Brain pericyte (primary cell): ENCODE measurements at places on chromosomes 16 and 17.

DNA sequence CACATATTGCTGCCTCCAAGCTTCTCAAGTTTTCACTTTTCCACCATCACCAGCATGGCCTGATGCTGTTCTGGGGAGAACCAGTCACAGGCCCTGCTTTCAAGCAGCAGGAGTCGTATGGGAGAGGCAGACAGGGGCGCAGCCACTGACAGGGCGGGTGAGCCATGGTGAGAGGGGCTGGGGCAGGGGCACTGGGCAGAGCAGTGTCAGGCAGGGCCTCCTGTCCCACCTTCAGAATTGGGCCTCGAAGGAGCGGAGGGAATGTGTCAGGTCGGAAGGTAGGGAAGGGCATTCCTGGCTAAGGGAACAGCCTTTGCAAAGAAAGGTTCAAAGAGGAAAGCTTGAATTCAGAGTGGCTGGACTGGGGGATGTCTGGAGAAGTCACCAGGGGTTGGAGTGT lies 4.9 kb upstream of the MAP2K3 start:
- no peak for DNase-seq

DNA sequence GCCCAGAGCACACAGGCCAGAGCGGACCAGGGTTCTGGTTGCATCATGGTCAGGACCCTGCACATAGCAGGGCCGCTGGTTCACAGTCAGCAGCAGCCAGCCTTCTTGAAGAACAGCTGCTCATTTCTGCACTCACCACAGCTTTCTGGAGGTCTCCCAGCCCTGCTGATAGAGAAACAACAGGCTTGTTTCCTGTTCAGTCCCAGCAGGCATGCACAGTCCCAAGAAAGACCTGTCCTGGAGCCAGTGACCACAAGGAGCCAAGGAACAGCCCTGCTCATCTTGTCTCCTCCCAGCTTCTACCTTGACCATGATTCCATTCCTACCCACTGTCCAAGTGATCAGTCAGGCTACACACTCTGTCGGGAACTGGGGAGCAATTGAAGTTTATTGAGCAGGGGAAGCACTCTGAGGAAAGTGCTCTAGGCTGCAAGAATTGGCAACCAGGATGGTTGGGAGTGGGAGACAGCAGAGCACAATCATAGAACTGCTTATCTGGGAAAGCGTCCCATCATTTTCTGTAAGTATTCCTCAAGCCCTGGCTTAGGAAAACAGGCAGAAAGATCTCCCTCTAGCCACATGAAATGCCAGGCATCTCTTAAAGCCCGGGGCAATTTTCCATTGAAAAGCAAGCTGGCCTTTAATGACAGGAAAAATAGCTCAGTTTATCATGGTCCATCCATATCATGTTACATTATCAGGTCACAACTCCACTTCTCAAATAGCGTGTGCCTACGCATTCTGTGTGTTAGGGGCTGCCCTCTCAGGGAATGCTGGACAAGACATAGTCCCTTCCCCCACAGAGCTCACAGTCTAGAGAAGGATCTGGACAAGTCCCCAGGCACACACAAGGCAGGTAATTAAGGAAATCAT lies 155.4 kb upstream of the FOXF1 start:
- DNase-seq, result no peak

DNA sequence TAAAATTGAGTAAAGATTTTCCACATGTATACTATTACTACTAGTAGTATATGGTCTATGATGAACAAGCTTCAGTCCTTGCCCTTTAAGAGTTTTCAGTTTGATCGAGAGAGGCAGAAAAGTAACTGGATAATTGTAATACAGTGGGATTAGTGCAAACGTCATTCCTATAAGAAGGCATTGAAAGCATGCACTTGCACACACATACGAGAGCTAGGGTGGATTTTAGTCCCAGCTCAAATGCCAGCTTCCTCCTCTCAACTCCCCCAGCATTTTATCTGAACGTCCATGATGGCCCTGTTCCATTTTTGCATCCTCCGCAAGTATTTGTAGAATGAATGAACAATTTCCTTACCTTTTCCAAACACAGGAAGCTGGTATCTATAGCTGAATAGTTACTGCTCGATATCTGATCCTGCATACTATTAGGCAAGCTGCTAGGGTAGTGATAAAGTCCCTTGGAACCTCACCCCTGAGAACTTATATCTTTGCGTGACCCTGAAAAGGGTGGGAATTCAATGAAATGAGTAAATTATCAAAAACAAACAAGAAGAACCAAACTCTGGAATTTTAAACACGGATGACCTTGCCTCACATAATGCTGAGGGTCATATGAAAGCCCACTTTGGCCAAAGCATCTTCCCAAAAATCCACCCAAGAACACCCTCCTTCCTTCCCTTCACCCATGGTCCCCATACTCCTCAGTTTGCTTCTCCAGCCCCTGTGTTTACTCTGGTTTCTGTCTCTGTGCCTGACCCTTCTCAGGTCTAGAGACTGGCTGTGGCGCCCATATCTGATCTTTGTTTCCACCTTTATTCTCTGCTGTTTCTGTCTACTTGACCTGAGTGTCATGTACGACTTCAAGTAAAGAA lies 60.5 kb downstream of the TMEM100 start:
- DNase-seq, result no peak

DNA sequence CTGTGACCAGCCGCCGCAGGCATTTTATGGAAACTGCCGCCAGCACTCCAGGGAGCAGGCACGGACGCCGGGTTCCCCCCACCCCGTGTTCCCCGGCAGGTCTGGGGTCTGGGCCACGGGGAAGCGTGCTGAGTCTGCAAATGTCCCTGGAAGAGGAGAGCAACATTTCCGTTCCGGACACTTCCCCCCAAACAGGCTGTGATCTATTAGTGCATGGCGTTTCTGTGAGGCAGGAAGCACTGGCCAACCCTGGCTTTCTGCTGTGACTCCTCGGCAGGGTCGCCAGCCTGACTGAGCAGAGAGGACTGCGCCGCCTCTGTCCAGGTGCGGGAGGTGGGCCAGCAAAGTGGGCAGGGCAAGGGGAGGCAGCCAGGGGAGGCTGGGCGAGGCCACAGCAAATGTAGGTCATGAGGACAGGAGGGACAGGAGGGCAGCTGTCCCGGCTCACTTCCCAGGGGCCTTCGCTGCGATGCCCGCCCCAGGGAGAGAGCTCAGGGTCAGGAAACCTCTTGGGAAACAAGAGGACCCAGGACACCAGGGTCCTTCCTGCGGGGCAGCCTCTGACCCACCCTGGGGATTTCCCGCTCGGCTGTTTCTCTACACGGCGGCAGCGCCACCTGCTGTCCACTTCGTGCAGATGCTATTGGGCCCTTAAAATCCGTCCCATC lies 9.5 kb downstream of the FOXF1 start:
- no peak for DNase-seq
